HepG2 (cell line): ENCODE measurements at places on chromosomes 13 and 19. TPM values are rescaled to one million over a fixed set of nuclear protein-coding genes. Genes with fewer than 3 reads are reported as not detected.

DNA sequence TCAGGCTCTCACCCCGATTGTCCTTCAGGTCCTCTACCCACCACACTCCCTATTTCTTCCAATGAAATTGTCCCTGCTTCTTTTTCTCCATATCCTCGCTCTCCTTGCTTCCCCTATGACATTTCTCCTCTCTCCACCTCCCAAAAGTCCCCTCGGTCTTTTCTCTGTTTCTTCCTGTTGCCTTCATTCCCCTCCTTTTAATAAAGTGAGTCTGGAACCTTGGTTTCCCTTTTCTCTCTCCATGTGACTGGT is 676 bp upstream of the ZNF574 start:
- no peak for DNase-seq
- H3K27me3 ChIP-seq, result peaks cover 7% of the 10 kb centered on the region; the same call in 1 of the 3 replicates
- H3K36me3 ChIP-seq, result peaks cover 18% of the 10 kb centered on the region
- peak overlapping the region; percentile 70 for H3K4me3 ChIP-seq

IGSF23 gene
- total RNA-seq, result 2.3 and 3.4 TPM in 2 replicates

ARHGEF18 gene
- total RNA-seq, result 14.5 and 17.5 TPM in 2 replicates

GSX1 gene
- total RNA-seq, result not detected in 2 replicates
